Inflammatory macrophage (primary cell): ENCODE measurements at places on chromosomes 6 and 20.

- no peak for DNase-seq
Measured at GRCh38 chr6:148287623-148288333, 54.9 kb upstream of the SASH1 start.

GRCh38 chr6:136011475-136011874 lies 160.0 kb downstream of the PDE7B start:
- DNase-seq: peak; percentile 11

DNA sequence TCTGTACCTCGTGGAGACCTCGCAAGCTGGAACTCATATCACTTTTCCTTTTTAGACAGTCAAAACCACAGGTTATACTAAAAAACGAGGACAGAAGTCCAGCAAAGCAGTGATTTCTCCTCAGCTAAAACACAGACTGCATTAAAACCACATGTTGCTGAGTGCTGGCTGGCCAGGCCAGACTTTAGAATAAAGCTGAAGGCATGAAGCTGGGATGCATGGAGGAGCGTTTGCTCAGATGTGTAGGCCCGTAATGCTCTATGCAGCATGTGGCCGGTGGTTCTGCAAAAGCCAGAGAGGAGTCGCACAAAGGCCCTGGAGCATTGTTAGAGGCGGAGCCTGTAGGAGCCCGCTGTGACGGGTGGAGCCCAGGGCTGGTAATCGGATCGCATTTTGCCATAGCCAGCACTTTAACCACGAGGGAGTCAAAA lies 83.6 kb downstream of the SMOC2 start:
- no peak for DNase-seq

GRCh38 chr6:4413073-4413472 lies 277.7 kb upstream of the ECI2 start:
- DNase-seq: no peak

- DNase-seq: no peak
Measured at GRCh38 chr6:121694389-121694788, 258.9 kb downstream of the GJA1 start.

GRCh38 chr6:158923805-158924498 lies 76.0 kb downstream of the RSPH3 start:
- DNase-seq: no peak

- peak; percentile 55 for DNase-seq
Measured at GRCh38 chr6:39338397-39338796, 15.9 kb upstream of the KCNK16 start.

DNA sequence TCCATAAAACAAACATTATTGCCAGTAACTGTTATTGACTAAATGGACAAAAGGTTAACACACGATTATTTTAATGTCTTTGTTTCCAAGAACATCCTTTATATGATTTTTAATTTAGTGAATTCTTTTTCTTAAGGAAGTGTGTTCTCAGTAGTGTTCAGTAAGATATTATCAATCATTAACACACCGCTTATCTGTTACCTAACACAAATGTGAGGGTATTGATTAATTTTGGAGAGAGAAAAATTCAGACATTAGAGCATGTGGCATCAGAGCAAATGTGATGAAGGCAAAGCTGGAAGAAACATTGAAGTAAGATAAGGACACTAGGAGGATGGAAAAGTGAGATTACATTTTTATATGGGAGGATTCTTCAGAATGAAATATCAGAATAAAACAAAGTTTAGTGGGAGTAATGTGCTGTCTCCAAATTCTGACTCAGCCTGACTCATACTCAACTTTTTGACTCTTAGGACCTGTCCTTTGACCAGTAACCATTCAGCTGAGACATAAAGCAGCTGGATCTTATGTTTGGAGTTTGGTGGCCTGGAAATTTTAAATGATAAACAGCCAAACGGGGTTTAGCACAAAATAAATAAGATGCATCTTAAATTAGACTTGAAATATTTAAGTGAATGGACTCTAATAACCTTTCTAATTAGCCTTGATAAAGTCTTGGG lies 348.6 kb downstream of the CD109 start:
- no peak for DNase-seq

GRCh38 chr6:37305841-37306425 lies 47.9 kb upstream of the RNF8 start:
- no peak for DNase-seq
